ENCODE measurements at places on chromosomes 5 and 9. TPM values are rescaled to one million over a fixed set of nuclear protein-coding genes. Genes with fewer than 3 reads are reported as not detected.

Gene EPB41L4A
- 5.8 TPM for total RNA-seq

Gene TNPO1
- 366 TPM for total RNA-seq

Gene AGGF1
- 31.8 TPM for total RNA-seq

Gene SPATA31A3
- total RNA-seq = not detected

Gene CDH9
- total RNA-seq = not detected

Gene SPACA9
- 2.8 TPM for total RNA-seq

Gene ADGRD2
- 0.34 TPM for total RNA-seq

Gene PRRX2
- 0.14 TPM for total RNA-seq

Gene SLC6A18
- not detected for total RNA-seq

Gene LOX
- 0.34 TPM for total RNA-seq

Gene DNAH5
- total RNA-seq = 0.50 TPM

Gene STK32A
- total RNA-seq = 3.1 TPM

Gene DRD1
- not detected for total RNA-seq

Gene PCDHA9
- 0.43 TPM for total RNA-seq

Gene SLC38A9
- total RNA-seq = 56.8 TPM

Gene LHX3
- not detected for total RNA-seq

Gene C9
- total RNA-seq = not detected

Gene OLFM1
- total RNA-seq = not detected

Gene ENG
- 2.3 TPM for total RNA-seq

Gene CCL27
- 0.34 TPM for total RNA-seq

Gene YIPF5
- 67.9 TPM for total RNA-seq

Gene FAM163B
- total RNA-seq = not detected

Gene AGXT2
- total RNA-seq = not detected

Gene FCN1
- not detected for total RNA-seq

Gene KIAA1191
- 101 TPM for total RNA-seq

Gene SHOC1
- 0.07 TPM for total RNA-seq

Gene ZNF658
- total RNA-seq = 6.8 TPM

Gene STING1
- 11.2 TPM for total RNA-seq

Gene TLX3
- not detected for total RNA-seq

Gene SYNPO
- 1.4 TPM for total RNA-seq

Gene PCDHB15
- total RNA-seq = 0.50 TPM

Gene PCDHA1
- total RNA-seq = under 0.01 TPM

Gene ISL1
- total RNA-seq = 1.6 TPM

Gene GRK6
- 38.6 TPM for total RNA-seq

Gene PDZD2
- 11.5 TPM for total RNA-seq

Gene OR1Q1
- total RNA-seq = not detected

Gene KCNN2
- total RNA-seq = under 0.01 TPM

Gene BAAT
- total RNA-seq = 0.07 TPM

Gene DMGDH
- 3.1 TPM for total RNA-seq

Gene IFNB1
- total RNA-seq = under 0.01 TPM

Gene IL9
- not detected for total RNA-seq

Gene CLK4
- 29.2 TPM for total RNA-seq

Gene SLC4A9
- 0.07 TPM for total RNA-seq

Measured in nasal cavity respiratory epithelium epithelial cell of viscerocranial mucosa (primary cell).